Hematopoietic multipotent progenitor cell treated with erythropoietin and hydrocortisone succinate and interleukin-3 and kit ligand, for 15 days (in vitro differentiated cells): ENCODE measurements at places on chromosomes 4 and X.

- DNase-seq = no peak
Observed at GRCh38 chr4:306551-306961, 1.3 kb upstream of the ZNF732 start.

DNA sequence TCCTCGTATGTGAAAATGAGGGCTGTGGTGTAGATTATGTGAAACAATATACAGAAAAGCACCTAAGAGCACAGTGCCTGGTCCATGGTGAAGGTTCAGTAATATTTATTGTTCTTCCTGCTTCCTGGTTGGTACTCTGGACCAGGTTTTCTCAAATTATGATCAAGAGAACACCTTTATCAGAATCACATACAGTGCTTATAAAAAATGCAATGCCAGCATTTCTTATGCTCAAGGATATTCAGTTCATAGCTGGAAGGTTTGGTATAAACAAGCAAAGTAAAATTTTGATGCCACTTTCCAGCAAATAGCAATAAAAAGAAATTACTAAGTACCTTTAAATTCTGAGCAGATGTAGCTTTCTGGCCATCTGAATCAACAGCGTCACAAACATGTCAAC, 1412.4 kb downstream of the RPA4 start:
- no peak for DNase-seq

- no peak for DNase-seq
Observed at GRCh38 chr4:156948133-156948532, 23.5 kb downstream of the PDGFC start.

DNA sequence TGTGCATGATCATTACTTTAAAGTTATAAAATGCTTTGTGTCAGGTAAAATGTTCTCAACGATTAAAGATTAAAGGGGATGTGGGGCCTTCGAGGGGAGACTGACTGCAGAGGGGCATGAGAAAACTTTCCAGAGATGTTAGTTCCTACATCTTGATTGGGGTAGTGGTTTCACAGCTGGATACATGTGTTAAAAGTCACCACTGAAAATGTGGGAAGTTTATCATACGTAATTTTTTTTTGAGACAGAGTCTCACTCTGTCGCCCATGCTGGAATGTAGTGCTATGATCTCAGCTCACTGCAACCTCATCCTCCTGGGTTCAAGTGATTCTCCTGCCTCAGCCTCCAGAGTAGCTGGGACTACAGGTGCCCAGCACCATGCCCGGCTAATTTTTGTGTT, 79.5 kb downstream of the RBM47 start:
- DNase-seq = no peak

- no peak for DNase-seq
Observed at GRCh38 chr4:161948026-161948770, 215.6 kb downstream of the FSTL5 start.

- no peak for DNase-seq
Observed at GRCh38 chrX:31178064-31178768, 106.4 kb upstream of the FTHL17 start.

DNA sequence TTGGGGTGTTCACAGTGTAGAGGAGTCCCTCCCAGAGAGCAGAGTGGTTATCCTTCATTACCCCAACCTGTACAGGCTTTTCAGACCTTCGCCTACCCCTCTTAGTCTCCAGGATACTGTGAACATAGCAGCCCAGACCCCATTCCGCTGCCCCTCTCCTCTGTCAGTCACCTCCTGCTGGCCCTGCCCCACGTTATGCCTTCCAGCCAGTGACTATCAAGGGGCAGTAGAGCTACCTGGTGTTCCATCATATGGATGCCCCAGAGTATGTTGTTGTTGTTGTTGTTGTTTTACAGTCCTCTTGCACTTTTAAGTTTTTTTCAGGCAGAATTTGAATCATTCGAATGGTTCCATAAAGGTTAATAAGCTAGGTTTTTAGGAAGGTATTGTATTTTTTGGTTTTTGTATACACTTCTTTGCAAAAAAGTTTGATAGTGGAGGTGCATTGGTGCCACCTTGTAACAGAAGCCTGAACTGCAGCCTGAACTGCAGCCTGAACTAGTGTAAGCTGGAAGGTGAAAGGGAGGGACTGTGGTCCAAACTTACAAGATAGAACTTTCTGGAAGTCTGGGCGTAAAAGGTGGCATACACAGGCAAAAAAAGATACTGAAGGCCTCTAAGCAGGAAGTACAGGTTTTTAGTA, 101.4 kb upstream of the RAB40AL start:
- peak; percentile 12 for DNase-seq

DNA sequence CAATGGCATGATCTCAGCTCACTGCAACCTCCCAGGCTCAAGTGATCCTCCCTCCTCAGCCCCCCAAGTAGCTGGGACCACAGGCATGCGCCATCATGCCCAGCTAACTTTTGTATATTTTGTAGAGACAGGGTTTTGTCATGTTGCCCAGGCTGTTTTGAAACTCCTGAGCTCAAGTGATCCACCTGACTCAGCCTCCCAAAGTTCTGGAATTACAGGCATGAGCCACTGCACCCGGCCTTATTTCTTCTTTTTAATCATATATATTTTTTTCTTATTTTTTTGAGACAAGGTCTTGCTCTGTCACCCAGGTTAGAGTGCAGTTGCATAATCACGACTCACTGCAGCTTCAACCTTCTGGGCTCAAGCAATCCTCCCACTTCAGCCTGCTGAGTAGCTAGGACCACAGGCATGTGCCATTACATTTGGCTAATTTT, 184.0 kb downstream of the TSPAN5 start:
- DNase-seq = no peak

- DNase-seq = no peak
Observed at GRCh38 chr4:30716681-30717207, 3.4 kb upstream of the PCDH7 start.

GRCh38 chr4:159856451-159856850, 753.6 kb downstream of the RAPGEF2 start:
- no peak for DNase-seq

GRCh38 chrX:107971636-107972035, 10.5 kb downstream of the TEX13B start:
- DNase-seq = no peak

DNA sequence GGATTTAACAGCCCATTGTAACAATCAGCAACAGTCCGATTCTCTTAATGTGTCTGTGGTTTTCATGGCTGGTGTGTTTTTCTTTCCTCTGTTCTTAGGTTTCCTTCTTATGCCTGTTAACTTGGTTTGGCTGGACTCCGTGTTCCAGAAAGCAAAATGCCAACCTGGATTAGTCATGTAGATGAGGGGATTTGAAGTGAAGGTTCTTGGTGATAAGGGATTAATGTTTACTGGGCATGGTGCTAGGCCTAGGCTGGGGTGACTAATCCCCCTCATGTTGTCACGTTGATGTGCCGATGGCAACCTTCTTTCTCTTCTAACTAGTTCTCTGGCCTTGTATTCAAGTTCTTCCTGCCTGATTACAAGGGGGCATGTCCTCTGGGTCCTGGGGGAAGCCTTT, 85.9 kb downstream of the REPS2 start:
- no peak for DNase-seq
